ENCODE measurements at places on chromosomes 16 and 17.

DNA sequence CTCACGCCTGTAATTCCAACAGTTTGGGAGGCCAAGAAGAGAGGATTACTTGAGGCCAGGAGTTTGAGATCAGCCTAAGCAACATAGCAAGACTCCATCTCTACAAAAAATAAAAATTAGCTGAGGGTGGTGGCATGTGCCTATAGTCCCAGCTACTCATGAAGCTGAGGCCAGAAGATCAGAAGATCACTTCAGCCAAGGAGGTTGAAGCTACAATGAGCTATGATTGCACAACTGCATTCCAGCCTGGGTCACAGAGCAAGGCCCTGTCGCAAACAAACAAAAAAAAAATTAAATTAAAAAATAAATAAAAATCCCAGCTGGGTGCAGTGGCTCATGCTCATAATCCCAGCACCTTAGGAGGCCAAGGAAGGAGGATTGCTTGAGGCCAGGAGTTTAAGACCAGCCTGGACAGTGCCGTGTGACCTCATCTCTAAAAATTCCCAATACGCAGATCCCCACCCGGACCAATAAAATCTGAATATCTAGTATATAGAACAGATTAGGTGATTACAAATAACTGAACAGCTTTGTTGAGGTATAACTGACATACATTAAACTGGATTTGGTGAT lies 18.2 kb upstream of the ATF7IP2 start:
- no peak for DNase-seq

- no peak for DNase-seq
These were observed 119.9 kb downstream of the BANP start for GRCh38 chr16:88070989-88071625.

DNA sequence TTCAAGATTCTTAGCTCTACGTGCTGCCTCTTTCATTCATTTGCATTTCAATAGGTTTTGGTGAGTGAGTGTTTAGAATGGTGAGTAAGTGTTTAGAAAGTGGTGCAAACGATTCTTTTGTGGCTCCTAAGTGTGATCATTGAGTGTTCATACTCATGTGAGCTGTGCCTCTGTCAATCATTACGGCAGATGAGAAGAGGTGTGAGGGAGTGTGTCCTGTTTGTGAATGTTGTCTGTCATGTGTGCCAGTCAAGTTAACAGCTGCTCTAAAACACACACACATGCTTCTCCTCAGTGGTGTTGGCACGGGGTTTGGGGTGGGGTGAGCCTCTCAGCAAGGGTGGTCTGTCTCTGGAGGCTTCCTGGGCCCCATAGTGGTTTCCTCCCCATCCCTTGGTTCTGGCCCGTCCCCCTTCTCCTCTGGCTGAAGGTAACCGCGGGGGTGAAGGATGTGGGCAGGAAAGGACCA lies 11.4 kb downstream of the MYL4 start:
- no peak for DNase-seq

DNA sequence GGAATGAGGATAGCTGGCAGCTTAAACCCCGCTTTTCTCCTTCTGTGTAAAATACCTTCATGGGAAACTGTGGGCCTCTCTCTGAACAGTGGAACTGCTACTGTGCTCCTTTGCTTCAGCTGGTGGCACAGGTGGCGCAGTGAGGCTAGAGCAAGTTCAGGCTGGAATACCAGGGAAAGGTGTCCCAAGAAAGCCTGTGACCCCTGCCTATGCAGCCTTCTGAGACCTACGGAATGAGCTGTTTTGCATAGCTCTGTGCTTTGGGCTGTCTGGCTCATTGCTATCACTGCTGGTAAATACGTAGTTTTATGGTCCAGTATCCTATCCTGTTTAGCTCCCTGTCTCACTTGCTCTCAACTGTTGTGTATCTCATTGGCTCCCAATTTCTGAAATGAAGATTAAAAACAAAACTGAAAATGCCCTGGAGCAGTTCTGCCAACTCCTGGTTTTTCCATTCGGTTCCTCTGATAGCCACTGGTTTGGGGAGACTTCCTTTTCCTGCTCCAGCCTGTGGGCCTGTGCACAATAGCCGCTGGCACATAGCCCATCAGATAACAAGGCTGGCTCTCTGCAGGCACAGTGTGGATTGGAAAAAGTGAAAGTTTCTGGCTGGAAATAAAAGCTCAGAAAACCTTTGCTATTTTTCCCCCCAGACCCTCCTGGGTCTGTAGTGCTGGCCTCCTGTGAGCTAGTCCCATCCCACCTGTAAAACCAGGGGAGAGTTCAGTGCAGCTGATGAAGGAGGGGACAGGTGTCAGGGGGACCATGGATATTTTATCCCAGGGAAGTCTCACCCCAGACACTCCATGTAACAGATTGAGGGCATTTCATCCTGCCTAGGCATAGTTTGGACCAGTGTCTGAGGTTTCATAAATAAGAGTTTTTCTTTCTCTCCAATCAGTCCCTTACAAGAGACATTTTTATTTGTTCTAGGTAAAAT lies 24.0 kb downstream of the LIMD2 start:
- no peak for DNase-seq

DNA sequence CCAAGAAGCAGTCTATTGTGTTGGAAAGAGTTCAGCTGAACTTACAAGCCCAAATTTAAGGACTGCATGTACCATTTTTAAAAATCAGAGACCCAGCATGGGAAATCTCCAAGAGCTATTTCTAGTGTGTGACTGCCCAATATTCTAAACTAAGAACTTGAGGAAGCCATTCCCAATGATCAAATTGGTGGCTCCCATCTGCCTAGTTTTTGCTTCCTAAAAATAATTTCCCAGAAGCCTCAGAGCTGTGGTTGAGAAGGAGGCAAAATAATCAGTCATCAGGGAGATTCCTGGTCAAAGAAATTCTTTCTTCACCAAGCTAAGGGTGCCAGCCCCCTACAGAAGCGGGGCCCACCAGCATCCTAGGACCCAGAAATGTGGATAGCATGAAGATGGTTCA lies 176.1 kb upstream of the CDH5 start:
- no peak for DNase-seq

DNA sequence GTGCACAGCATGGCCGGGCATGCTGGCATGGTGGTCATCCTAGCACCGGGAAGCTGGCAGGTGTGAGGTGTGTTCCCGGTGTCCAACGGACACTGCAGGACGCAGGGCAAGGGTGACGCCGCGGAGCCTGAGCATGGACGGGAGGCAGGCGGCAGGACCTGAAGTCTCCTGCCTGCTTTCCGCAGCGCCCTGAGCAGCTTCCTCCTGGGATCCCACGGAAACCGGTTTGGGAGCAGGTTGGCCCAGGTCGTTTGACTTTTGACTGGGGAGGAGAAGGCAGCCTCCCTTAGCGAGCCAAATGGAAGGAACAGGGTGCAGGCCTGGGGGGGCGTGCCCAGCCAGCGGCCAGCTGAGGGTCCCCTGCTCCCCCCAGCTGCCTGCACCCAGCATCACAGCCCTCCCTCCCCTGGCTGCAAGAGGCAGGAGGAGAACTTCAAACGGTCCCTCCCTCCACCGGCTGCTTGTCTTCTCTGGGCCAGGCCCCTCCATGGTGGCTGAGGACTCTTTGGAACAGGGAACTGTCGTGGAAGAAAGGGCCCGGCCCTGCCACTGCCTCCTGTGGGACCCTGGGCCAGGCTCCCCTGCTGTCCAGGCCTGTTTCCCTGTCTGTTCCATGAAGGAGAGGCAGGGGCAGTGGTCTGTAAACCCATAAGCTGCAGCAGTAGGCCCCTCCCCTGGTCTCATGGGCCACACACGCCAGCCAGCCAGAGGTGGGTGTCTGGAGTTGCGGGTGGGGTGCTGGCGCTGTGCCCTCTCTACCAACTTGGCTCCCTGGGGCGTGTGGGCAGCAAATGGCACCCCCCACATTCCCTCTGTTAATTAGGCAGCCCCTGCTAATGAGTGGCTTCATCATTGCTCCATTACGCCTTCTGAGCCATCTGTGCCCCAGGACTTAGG lies 7.8 kb upstream of the ADGRG1 start:
- no peak for DNase-seq

DNA sequence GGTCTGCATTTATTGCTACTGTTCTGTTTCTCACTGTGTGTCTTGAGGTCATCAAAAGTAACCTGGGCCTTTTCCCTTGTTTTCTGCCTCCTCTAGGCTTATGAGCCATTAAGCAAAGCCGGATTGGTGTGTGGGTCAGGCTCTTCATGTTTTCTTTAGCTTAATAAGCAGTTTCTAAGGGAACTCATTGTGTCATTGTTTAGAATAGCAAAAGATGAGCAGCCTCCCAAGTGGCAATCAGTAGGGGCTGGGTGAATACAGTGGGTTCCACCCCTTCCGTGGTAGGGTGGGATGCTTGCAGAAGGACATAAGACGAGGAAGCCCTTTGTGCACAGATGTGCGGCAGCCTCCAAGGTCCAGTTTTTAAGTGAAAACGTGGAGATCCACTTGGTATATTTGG lies 34.5 kb downstream of the ABCC1 start:
- no peak for DNase-seq

- DNase-seq, result no peak
These were observed 102.8 kb upstream of the CCL1 start for GRCh38 chr17:34465789-34466188.

GRCh38 chr16:84726669-84727467 lies 27.1 kb downstream of the USP10 start:
- DNase-seq, result no peak

DNA sequence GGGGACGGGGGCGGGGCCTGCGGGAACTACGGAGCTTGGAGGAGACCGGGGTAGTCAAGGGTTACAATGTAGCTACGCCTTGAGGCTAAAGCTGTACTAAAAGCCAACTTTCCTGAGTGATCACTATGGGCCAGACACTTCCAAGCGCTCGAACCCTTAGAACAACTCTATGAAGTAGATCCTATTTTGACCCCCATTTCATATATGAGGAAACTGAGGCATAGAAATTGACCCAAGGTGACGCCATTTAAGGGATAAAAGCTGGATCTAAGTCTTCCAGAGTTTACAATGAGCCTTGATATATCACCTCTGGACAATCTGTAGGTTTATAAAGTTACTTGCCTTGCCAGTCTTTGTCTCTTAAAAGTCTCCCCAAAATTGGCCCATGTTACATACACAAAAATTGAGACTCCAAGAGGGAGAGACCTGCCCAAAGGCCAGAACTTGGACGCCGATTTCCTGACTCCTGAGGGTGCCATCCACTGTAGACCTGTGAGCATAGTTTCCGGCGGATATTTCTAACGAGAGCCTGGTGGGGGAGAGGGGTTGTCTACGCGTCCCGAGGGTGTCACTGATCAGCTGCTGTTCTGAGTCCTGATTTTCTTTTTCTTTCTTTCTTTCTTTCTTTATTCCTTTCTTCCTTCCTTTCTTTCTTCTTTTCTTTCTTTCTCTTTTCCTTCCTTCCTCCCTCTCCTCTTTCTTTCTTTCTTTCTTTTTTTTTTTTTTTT lies 555 bp upstream of the NCBP3 start:
- DNase-seq, result no peak

Measured in NCI-H446 treated with DMSO at 0.1 percent for 48 hours (cell line).